Brain (organoid and tissue), 16 donors: ENCODE measurements at places on chromosomes 16 and 17.

DNA sequence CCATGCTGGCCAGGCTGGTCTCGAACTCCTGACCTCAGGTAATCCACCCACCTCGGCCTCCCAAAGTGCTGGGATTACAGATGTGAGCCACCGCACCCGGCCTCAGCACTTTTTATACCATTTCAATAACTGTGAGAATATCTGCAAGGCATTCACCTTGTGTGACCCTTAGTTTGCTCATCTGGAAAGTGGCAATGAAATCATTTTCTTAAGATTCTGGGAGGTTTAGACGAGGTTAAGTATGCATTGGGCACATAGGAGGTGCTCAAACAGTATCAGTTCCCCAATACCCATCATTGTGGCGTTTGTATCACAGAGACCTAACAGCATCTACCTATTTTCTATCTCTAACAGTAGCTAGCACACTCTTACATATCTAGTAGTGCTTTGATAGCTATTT is 481.9 kb upstream of the ERCC4 start:
- DNase-seq, result no peak

DNA sequence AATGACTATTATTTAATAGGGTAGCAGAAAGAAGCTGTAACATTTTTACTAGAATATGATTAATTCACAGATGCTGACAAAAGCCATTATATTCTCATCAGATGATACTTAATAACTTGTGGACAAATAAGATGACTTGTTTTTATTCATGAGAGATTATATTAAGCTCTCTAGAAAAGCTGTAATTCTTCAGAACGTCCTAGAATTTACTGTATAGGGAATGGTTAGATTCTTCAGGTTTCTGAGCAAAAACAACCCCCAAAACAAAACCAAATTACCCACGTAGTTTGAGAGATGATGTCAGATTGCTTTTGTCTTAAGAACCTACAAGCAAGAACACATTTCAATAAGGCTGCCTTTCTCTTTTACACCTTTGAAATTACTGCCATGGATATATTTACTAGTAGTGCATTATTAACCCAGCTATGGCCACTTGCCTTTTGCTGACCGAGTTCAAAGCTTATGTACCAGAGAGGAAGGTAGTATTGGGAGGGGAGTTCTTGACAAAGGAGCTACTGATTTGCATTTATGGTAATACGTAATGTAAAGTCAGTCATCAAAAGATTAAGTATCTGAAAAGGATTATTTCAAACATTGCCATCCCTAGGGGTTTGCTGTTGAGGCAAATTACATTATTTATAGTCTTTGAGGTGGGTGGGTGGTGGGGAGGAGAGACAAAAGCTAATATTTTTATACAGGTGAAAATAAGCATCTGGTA is 51.7 kb downstream of the NLK start:
- DNase-seq, result no peak

DNA sequence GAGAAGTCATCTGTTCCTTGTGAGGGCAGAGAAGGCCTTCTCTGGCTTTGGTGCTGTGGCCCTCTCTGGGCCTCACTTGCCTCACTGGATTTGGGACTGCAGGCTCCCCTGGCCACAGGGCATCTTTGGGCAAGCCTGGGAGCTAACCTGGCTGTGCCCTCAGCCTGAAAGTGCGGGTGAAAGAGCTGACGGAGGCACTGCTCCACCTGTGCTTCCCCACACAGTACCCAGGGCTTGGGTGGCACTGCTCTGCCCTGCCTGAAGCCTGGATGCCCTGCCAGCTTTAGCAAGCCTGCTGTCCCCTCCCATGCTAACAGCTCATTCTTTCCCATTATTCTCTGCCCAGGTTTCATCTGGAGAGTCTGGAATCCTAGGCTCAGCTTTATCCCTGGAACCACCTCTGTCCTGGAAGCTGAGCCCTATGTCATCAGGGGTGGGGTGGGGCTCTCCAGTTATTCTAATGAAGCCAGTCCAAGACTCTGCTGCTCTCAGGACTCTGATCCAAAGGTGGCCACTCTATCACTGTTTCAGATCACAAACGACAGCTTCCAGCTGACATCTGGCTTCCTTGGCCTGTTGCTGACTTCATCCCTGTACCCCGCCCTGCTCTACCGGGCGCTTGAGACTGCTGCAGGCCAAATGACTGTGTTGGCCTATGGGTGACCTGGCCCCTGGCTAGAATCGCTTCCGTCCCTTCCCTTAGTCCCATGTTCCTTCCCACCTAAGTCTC is 29.3 kb downstream of the HIC1 start:
- no peak for DNase-seq

DNA sequence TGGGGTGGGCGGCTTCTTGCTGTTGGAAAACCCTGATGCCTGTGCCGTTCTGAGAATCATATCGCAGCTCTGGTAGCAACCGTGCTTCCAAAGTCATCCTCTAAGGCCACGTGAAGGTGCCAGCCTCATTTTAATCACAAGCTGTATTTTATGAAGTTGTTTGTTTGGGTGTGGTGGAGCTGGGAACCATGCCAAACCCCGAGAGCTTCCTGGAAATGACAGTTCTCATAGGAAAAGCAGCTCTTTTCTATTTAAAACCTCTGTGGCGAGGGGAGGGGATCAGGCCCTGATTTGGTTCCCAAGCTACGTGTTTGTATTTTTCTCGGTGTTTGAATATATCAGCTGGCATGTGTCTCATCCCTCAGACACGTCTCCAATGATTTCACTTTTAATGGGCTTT is 21.7 kb downstream of the KNOP1 start:
- DNase-seq, result peak; percentile 57

GRCh38 chr17:71339206-71339605 is 781.6 kb upstream of the SOX9 start:
- DNase-seq, result peak; percentile 49
